Putamen (tissue), 1 donor: ENCODE measurements at places on chromosomes 12 and 14.
A peak's percentile ranks its signal among the peaks of the same experiment; 100 is the strongest.

GRCh38 chr12:95439461-95440230 lies 34.3 kb upstream of the METAP2 start:
- no peak for DNase-seq

GRCh38 chr12:126960709-126961108 lies 1306.3 kb upstream of the TMEM132C start:
- DNase-seq = no peak

DNA sequence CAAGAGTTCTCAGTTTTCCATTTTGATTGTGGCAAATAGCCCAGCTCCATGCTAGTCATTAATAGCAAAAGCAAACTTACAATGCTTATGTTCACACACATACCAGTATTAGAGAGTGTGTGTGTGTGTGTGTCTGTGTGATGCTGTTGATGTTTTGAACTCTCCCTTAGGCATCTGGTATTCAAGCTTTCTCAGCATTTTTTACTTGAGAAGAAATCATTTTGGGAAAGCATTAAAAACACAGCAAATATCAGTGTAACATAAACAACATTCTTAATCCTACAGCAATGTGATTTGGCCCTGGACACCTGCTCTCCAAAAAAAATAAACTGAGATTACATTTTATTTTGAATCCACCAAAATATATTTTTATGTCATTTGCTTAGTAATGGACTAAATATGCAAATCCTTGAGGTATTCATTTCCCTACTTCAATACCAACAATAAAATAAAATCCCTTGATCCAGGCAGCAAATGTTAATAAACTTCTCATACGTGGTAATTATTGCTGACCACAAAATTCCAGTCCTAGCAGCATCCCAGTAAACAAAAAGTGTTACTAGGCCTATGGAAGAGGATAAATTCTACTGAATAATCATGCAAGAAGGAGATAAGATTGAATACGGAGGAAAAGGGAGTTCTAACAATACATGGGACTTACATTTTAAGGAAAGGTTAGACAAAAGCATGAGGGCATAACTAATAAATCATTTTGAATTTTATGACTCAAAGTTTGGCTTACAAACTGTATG lies 249.5 kb upstream of the CLEC14A start:
- DNase-seq = no peak

DNA sequence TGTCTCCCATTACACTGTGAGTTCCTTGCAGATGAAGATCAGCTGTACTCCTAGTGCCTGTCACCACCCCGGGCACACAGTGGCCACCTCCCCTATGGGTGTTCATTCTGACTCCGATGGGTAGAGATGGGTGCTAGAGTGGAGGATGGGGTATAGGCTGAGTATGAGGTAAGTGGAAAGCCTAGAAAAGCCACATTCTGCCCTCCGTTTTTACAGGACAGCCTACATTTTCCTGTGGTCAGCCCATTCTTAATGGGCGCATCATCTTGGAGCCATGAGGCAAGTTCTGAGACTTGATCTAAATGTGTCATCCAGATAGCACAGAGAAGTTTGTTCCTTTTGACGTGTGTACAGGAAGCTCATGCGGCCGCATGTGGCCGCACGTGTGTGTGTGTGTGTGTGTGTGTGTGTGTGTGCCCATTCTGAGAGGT lies 166.7 kb upstream of the HIF1A start:
- no peak for DNase-seq

- no peak for DNase-seq
Observed at GRCh38 chr14:97703006-97703760, 906.0 kb downstream of the VRK1 start.

GRCh38 chr12:95516757-95517156 lies 34.5 kb downstream of the USP44 start:
- no peak for DNase-seq

DNA sequence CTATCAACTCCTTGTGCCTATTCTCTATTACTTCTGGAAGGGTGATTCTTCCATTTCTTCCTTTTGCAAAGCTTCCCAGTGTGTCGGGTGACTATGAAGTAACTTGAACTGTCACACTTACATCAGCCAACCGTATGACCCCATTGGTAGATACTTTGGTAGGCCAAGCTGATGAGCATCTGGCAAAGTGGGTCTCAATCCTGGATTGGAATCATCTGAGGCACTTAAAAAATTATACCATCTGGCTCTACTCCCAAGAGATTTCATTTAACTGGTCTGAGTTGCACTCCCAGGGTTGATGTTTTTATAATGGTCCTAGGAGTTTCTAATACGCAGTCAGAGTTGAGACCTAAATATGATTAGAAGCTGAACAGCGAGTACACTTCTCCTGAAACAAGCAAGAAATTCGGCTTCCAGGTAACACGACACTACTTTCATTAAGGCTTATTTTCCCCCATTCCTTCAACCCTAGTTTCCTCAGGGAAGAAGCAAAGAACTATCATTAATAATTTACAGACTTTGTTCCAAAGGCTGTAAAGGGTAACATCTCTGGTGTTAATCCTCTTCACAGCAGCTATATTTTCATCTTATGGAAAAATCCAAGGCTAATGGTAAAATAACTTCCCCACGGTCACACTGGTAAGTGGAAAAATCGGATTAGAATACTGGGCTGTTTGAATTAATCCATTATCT lies 76.8 kb downstream of the PDE6H start:
- no peak for DNase-seq

- no peak for DNase-seq
Observed at GRCh38 chr14:38310420-38310995, 54.6 kb upstream of the CLEC14A start.

GRCh38 chr14:24766434-24766833 lies 132.4 kb upstream of the GZMB start:
- no peak for DNase-seq

DNA sequence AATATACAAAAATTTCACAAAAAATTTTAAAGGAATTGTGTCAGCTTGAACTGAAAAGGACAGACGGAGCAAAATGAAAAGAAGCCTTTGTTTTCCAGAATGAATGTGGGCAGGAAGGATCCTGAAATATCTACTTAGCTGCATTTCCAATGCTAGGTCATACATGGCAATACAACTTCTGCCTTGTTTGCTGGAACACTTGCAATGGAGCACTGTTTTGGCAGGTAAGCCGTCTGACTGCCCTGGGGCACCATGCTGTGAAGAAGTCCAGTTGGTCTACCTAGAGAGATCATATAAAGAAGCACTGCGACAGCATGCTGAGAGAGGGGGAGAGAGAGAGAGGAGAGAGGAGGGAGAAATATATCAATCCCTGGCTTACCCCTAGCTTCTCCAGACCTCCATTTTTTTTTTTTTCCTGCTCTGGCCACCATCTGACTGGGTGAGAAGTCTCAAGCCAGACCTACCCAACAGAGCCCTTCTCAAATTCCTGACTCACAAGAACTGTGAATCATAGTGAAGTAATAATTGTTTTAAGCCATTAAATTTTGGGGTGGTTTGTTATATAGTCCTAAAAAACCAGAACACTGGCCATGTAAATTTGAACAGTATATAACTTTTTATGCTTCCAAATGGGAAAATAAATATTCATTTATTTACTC lies 97.1 kb upstream of the PRICKLE1 start:
- DNase-seq = no peak

DNA sequence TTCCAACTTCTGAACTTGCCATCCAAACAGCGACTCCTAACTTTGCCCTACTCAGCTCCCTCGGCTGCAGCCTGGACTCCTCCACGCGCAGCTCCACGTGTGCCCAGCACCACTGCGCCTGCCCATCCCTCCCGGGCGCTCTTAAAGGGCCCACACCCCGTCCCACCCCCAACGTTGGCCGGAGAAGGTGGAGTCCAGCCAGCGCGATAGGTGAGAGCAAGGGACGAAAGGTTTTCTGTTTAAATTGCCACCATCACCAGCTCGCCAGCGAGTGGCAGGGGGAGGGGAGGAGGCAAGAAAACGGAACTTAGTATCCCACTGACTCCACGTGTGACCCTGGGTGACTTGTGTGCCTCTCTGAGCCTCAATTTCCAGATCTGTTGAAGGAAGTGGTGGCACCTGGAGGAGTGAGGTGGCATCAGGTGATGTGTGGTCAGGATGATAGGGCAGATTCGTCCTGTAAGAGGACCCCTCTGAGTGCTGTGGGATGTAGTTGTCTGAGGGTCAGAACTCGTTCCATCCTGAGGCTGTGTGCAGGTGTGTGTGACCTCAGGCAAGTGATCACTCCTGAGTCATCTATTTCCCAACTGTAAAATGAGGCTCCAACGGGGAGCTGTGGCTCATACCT lies 59.7 kb downstream of the TRPV4 start:
- DNase-seq = no peak

GRCh38 chr14:46250113-46250703 lies 401.4 kb downstream of the RPL10L start:
- peak; percentile 8 for DNase-seq

- DNase-seq = no peak
Observed at GRCh38 chr12:18580706-18581105, 157.1 kb downstream of the PLCZ1 start.

DNA sequence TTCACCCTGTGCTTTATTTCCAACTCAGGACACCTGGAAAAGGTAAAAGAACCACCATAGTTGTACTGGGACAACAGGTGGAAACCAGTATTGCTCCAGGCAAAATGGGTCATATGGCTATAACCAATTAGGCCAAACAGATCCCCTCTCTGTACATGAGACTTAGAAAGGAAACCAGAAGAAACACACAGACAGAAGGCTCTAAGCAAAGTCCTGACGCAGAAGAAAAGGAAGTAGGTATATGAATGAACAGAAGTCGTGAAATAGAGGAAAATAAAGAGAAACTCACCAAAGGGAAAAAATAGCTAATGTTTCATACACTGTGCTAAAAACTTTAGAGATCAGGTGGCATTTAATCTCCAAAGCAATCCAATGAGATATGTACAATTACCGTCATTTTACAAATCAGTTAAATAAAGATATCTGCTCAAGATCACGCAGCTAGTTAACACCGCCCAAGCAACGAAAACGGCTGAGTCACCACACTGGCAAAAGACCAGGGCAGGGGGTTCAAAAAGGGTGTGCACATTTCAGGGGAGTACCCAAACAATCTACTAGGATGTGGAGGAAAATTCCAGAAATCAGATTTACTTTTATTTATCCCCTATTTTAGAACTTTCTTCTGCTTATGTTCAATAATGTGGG lies 82.3 kb downstream of the ITPR2 start:
- DNase-seq = no peak

GRCh38 chr14:102209224-102209966 lies 69.7 kb downstream of the WDR20 start:
- DNase-seq = peak; percentile 85

DNA sequence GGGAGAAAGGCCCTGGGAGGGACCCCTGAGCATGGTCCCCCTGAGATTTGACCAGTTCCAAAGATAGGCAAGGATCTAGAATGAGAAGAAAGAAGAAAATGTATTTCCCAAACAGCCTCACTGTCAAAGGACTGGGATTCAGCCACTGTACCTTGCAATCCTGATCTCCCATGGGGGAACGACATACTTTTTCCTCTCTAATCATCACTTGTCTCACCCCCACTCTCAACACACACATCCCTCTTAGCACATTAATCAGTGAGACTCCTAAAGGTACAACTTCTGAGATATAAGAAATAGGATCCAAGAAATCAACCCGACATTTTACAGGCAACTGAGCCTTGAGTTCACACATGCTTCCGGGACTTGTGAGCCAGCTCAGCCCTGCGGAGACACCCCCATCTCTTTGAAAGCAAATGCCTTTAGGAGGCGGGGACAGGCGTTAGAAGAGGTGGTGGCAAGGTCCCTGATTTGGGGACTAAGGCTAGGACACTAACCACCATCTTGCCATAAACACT lies 1.4 kb downstream of the MAP3K9 start:
- no peak for DNase-seq

GRCh38 chr14:71619472-71619871 lies 312.8 kb upstream of the RGS6 start:
- no peak for DNase-seq

DNA sequence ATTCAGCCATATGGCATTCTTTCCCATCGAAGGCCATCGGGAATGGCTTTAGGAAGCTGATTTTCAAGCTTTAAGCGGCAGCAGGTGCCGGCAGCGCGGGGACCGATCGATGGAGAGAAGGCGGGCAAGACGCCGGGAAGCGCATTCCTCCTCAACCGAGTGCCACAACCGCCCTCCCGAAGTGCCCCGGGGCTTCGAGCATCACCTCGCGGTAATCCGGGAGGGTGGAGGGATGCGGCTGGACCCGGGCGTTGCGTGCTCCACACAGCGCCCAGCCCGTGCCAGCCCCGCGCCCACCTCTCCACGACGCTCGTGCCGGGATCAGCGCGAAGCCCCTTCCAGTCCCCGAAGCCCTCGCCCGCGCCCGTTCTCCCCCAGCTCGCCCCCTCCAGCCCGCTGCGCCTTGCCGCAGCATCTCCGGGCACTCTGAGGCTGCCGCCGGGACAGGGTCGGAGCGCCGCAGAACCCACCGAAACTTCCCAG lies 3.2 kb downstream of the USP44 start:
- DNase-seq = no peak

- DNase-seq = no peak
Observed at GRCh38 chr12:85580562-85581168, 255.5 kb downstream of the RASSF9 start.

GRCh38 chr12:50402264-50403000 lies 1.7 kb downstream of the LARP4 start:
- DNase-seq = no peak

DNA sequence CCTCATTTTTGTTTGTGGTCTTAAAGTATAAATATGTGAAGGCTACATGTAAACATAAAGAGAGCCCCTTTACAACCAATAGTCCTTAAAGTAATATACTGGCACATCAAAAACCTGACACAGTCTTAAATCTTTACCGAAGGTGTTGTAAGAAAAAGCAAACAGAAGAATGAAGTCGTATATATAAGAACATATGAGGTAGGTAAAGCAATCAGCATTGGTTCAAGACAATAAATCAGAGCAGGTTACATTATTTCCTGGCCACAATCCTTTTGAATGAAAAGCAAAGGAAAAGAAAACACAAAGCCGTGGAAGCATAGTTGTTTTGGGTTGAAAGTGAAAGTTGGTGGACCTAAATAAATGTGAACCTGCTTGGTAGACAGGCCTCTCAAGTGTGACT lies 183.7 kb upstream of the STXBP6 start:
- no peak for DNase-seq

DNA sequence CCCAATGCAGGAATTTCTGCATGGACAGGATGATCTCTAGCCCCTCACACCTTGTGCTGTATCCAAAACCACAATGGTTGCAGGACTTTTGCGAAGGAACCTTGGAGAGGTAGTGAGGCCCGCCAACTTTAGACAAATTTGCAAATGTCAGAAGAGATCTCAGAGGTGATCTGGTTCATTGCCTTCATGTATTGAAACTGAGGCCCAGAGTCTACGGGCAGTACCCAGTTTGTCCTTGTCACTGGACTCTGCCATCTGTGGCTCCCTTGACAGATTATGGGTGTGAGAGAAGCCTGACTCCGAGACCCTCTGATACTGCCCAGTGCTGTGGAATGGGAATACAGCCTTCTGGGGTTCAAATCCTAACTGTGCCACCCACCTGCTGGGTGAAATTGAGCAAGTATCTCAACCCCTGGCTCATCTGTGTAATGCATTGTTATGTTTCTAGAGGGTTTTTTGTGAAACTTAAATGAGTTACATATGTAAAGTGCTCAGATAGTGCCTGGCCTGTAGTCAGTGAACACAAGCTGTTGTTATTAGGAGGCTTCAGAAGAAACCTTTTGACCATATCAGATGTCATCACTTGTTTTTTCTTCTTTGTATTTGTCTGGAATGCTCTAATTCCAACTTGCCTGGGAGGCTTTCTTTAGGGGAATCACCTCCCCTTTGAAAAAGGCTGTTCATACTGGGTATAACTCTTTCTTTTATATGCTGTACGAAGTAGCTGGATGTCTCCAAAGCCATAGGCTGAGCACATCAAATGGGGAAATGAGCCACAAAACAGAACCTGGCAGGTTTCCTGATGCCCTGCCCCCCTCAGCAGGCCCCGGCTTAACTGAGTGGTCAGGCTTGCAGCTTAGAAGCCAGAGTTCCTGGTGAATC lies 71.4 kb upstream of the SRSF5 start:
- DNase-seq = no peak
